ENCODE measurements at places on chromosomes 2 and 18.
A peak's percentile ranks its signal among the peaks of the same experiment; 100 is the strongest.

GRCh38 chr2:161134547-161135518 lies 25.4 kb upstream of the TANK start:
- peak; percentile 42 for DNase-seq

DNA sequence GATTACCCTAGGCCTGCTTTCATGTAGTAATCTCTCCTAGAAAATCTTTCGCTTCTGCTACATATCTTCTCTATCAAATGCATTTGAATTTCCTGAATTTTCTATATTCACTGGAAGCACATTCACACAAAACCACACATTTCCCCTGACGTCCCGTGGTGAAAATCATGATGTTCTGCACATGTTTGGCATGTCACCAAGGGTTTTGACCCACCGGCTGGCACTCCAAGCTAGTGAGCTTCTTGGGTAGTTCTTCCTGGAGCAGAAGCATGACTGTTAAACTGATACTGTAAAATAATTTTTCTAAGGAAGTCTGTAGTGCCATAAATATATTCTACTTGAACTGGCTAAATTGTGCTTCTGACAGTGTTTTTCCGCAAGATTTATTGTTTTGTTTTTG lies 510.1 kb upstream of the SLC8A1 start:
- DNase-seq = no peak

DNA sequence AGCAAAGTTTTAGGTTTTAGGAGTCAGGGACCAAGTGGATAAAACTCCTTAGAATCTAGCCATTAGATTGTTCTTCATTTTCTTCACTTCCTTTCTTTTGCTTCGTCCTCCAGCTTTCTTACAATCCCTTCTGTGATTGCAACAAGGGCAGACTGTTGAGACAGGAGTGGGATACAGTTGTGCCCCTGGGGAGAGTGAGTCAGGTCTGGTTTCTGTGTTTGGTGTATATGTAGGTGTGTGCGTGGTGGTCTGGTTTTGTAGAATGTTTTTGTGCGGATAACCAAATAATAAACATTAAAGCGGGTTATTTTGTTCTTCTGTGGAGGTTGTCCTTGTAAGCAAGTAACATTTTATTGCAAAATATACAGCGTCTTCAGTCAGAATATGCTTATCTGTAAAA lies 7.3 kb downstream of the INSIG2 start:
- DNase-seq = peak; percentile 64

GRCh38 chr2:84782717-84783442 lies 98.0 kb downstream of the TRABD2A start:
- DNase-seq = no peak

- peak; percentile 41 for DNase-seq
Observed at GRCh38 chr2:23679044-23679443, 247.9 kb downstream of the ATAD2B start.

GRCh38 chr2:107542314-107542740 lies 284.4 kb upstream of the RGPD4 start:
- no peak for DNase-seq

DNA sequence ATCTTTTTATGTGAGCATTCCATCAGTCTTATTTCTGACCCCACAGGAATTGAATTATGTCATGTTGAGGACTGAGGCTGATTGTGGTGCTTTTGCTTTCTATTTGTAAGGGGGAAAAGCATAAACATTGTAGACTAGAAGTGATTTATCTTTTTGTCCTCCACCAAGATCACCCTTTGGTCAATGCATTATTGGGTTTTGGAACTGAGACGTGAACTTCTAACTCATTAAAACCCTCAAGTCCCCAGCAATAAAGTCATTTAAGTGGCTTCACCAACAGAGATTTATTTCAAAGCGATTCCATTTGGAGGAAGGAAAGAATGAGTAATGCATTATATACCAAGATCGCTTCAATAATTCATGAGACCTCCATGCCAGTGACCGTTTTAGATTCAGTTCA lies 75.5 kb upstream of the TXNDC2 start:
- DNase-seq = no peak

- no peak for DNase-seq
Observed at GRCh38 chr2:120732506-120733237, 3.0 kb upstream of the GLI2 start.
